ENCODE measurements at places on chromosomes 6 and 20. TPM values are rescaled to one million over a fixed set of nuclear protein-coding genes. Genes with fewer than 3 reads are reported as not detected.

The CTSZ gene
- 47.3 TPM for polyA plus RNA-seq

- no peak for DNase-seq
These were observed 561.3 kb downstream of the DHX35 start for GRCh38 chr20:39523405-39523804.

The HRH3 gene
- polyA plus RNA-seq: not detected

GRCh38 chr6:77466451-77467437 lies 3.5 kb upstream of the HTR1B start:
- no peak for DNase-seq

- no peak for DNase-seq
These were observed 111.9 kb downstream of the TRIM27 start for GRCh38 chr6:28811873-28812272.

The SLC17A1 gene
- polyA plus RNA-seq: not detected

DNA sequence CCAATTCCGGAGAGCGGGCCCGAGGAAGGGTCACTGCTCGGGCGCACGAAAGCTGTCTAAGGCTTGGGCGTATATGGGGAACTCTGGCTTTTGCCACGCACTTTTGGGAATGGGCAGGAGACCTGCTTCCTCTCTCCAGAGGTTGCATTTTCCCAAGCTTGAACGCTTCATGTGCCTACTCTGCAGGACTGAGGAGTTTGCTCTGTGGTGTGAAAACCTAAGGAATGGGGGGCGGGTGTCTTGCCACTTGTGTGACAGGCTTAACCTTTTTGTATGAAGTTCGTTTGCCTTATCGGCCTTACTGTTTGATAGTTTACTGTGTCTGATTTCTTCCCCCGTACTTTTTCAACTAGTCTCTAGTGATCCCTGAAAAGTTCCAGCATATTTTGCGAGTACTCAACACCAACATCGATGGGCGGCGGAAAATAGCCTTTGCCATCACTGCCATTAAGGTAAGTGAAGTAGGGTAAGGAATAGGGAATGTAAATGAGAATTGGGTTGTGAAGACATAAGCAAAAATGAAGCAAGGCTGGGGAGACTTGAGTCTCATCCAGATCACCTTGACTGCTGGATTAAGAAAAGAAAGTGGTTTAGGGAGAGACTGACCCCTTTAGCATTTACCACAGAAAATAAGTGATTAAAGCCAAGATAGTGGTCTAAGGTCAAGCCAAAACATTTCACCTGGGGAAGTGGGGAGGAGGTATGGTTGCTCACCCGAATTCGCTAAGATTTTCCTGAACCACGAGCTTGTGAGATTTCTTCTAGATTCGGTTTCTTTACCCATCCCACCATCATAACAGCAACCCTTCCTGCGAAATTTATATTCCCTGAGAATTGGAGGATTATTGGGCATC lies 627 bp downstream of the RPS18 start:
- no peak for DNase-seq

The RFX6 gene
- polyA plus RNA-seq: not detected

All from psoas muscle (tissue), 8 donors.